ENCODE measurements at places on chromosomes 2 and 18.
A peak's percentile ranks its signal among the peaks of the same experiment; 100 is the strongest.

GRCh38 chr2:241001413-241002274, 3.2 kb downstream of the SNED1 start:
- no peak for DNase-seq

- DNase-seq = no peak
These were observed 46.9 kb downstream of the CABYR start for GRCh38 chr18:24185805-24186204.

- DNase-seq = no peak
These were observed 159.1 kb upstream of the PIEZO2 start for GRCh38 chr18:11308499-11308898.

DNA sequence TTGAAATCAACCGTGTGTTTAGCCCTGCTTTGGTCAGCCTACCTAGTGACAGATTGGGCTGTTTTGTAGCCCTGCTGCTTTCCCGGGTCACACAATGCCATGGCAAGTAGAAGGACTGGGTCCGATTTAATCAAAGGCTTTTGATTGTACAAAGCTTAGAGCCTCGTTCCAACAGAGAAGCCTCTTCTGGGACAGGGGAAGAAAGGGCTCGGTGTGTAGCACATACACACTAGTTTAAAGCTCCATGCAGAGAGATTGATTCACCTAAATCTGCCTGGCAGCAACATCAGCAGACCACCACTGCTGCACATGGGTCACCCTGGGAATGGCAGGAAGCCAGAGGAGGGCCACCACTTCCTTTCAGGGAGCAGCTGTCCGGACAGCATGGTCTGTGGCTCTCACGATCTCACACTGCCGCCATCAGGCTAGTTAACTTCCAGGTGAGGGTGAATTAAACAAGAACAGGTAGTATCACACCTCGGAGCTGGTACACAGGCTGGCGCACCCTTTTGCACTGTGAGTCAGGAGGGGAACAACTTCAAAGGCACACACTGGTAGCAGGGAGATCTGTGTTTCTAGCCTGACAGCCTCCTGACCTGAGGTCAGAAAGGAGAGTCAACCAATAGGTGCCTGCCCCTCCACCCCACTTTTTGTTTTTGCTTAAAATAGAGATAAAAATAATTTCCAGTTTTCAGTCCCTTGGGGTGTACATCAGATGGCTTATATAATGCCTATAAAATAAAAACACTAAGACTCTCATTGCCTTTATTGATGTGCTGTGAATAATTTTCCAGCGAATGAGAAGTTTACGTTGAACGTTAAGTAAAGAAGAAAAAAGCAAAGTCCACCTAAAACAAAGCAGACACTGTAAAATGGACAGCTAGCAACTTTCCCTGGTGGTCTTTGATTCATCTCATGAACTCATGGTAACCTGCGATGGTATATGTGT, 108.5 kb downstream of the CDCA7 start:
- no peak for DNase-seq

GRCh38 chr18:52995875-52996274, 655.9 kb downstream of the DCC start:
- DNase-seq = no peak

- no peak for DNase-seq
These were observed 153.2 kb downstream of the DDX1 start for GRCh38 chr2:15744820-15745219.

- no peak for DNase-seq
These were observed 122.9 kb downstream of the TANC1 start for GRCh38 chr2:159091381-159091780.

DNA sequence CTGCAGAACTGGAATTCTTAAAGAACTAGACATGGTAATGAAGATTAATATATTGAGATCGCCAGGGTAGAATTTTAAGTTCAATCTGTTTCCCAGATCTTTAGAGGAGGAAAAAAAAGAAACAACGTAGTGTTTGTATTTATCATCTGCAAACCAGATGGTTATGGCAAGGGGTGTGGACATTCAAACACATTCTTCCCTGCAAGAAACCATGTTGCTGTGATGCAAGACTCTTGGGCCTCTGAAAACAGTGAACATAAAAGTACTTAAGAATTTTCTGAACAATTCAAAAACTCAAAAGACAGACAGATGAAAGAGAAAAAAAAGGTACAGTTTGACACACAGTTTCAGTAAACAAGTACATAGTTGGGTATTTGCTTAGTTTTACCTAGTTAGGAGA, 35.6 kb downstream of the COL5A2 start:
- DNase-seq = no peak

DNA sequence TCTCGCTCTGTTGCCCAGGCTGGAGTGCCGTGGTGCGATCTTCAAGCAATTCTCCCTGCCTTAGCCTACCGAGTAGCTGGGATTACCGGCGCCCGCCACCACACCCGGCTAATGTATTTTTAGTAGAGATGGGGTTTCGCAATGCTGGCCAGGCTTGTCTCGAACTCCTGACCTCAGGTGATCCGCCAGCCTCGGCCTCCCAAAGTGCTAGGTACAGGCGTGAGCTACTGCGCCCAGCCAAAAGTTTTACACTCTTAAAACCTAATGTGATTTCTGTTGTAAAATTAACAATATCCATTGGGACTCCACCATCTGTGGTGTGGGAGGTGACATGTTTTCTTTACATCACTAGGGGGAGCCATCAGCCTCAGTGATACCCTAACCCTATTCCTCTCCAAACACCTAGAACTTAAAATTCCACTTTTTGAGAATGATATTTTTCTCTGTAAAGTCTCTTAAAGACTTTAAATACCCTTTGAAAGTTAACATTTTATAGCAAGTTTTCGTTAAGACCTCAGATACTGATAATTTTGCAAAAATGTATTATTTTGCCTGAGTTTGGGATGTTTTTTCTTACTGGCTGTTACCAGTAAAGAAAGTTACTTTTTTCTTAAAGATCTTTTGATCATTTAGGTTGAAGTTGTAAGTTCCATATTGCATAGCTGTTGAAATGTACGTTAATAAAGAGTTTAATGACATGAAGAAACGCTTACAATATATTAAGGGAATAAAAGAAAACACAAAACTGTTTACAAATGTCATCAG, 11.6 kb upstream of the EIF2AK2 start:
- peak; percentile 32 for DNase-seq

GRCh38 chr2:111100765-111101162, 19.9 kb upstream of the BCL2L11 start:
- DNase-seq = peak; percentile 37

- no peak for DNase-seq
These were observed 189.9 kb downstream of the CMPK2 start for GRCh38 chr2:6675791-6676190.

DNA sequence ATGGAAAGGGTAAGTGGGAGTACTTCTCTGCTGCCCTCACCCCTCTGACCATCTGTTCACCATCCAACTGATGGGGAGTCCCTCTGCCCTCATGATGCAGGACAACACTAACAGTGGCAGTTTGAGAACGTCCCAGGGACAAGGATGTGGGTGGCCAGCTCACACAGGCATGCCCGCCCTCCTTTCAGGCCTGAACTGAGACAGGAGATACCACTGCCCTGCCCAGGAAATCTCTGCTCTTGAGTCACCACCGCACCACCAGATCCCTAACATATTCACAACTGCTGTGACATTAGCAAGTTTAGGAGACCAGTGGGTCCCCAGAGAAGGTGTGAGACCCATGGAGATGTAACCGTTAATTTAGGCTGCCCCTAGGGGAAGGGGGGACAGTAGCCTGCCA, 66.2 kb downstream of the TRAPPC8 start:
- DNase-seq = no peak

DNA sequence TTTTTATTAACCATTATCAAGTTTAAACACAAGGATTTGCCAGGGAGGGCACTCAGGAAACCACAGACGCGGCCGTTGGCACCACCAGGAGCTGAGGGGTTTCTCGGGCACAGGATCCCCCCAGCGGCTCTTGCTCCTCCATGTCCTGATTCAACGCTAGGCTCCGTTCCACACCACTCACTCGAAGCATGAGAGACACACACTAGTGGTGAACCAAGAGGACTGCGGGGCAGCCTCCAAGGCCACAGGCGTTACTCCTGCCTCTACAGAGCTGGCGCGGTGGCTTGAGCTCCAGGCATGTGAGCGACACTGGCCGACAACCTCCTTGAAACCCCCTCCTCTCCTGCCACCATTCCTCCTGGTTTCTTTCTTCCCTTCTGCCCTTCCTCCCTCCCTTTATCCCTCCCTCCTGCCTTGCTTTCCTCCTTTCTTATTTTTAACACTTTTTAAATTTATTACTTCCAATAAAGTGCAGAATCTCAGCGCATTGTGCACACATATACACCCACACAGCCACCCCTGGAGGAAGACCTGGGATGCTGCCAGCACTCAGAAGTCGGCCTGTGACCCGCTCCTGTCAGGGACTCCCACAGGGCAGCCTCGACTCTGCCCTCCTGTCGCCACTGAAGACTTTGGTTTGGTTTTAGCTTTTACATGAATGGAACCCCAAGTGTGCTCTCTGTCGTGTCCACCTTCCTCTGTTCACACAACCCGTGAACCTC, 21.7 kb downstream of the COX7A2L start:
- DNase-seq = no peak
